ENCODE measurements at places on chromosomes 5 and 9.

DNA sequence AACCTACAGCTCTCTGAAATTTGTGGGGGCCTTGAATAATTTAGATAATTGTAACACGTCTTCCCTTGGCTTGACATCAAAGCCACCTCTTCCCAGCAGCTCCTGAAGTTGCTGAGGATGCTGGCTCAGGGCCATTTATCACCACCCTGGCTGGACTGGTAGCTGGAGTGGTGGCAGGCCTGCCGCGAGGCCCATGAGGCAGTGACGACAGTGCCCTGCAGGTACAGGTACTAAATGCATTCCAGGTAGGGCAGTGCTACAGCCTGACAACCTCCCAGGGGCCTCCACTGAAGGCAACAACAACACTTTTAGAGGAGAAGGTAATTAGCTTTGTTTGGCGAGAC, 270.2 kb upstream of the KLF4 start:
- no peak overlapping the region for H3K4me3 ChIP-seq
- no peaks in the 10 kb centered on the region for H3K4me1 ChIP-seq
- DNase-seq: no peak
- H3K27ac ChIP-seq: no peak overlapping the region
- no peaks in the 10 kb centered on the region for H3K27me3 ChIP-seq
- no peaks in the 10 kb centered on the region for H3K36me3 ChIP-seq

DNA sequence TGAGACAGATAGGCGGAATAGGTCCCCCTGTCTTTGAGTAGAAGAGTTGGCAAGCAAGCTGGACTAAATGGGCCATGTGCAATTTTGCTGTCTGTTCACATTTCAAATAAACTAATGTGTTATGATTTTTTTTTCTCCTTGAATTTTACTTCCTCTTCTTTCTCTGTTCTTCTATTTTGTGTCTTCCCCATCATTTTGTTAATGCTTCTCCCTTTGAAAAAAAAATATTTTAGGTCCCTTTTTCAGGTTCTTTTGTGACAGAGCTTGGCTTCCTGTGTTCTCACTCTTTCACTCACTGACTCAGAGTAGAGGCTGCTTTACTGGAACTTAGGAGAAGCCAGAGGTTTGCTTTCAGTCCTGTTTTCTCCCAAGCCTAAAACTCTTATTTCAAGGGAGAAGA, 48.1 kb downstream of the PTCD2 start:
- no peak overlapping the region for H3K4me3 ChIP-seq
- no peak overlapping the region for H3K27ac ChIP-seq
- no peaks in the 10 kb centered on the region for H3K27me3 ChIP-seq
- H3K4me1 ChIP-seq: no peaks in the 10 kb centered on the region

DNA sequence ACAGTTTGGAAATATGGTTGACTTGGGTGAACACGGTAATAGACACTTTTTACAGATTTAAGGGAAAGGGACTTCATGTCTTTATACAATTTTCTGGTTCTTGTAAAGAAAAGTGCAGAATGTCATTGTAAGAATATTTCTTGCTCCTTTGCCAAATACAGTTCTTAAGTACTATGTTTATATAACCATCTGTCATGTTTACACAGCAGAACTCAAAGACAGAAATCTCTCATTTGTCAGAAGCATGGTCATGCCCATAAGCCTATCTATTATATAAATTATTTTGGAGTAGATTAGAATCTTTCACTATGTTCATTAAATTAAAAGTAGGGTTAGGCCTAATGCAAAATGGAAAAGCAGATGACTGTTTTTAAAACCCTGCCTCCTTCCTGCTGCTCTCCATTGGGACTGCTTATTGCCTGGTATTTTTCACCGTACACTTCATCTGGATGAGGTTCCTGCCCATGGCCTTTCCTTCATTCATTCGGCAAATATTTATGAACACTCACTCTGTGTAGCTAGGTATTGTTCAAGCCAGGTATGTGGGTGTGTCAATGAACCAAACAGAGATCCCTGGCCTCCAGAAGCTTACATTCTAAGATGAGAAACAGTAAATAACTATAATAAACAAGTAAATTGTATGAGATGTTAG, 558.1 kb downstream of the NR2F1-AS1 start:
- no peaks in the 10 kb centered on the region for H3K4me1 ChIP-seq
- no peak for DNase-seq
- no peak overlapping the region for H3K4me3 ChIP-seq
- H3K27ac ChIP-seq: no peak overlapping the region
- no peaks in the 10 kb centered on the region for H3K27me3 ChIP-seq

DNA sequence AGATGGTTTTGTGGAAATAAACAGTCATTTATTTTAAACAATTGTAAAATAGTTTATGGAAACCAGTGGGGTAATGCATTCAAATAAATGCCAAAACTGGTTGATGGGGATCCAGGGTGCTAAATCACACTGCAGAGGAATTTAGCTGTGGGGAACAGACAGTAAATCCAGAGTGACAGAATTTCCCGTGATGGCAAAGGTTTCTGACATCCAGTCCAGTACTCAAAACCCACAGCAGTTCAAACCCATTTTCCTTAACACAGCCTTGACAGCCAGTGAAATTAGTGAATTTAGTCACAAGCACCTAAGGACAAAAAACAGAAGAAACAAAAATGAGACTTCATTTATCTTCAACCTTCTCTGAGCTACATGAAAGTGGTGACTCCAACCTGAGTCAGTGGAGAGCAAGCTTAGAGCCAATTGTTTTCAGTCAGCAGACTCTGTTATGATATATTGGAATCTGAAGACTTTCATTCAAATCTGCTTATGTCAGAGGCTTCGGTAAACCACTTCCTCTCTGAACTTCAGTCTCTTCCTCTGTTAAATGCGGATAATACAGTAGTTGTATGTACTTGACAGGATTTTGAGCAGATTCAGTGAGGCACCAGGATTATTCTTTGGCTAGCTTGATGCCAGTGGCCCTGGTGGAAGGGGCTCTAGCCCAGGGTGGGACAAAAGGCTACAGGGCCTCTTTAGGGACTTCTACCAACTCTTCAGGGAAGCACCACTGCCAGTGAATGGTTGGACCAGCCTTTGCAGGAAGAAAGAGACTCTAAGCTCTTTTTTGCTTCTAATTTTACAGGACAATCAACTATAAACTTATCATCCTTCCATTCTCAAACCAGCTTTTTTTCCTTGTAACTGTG, 185.3 kb downstream of the MAPKAP1 start:
- H3K4me3 ChIP-seq: no peak overlapping the region
- peaks cover 16% of the 10 kb centered on the region for H3K4me1 ChIP-seq
- no peaks in the 10 kb centered on the region for H3K27me3 ChIP-seq
- no peaks in the 10 kb centered on the region for H3K36me3 ChIP-seq

GRCh38 chr5:151274666-151275065, 21.7 kb downstream of the GM2A start:
- no peaks in the 10 kb centered on the region for H3K27me3 ChIP-seq
- no peaks in the 10 kb centered on the region for H3K36me3 ChIP-seq
- no peak overlapping the region for H3K4me3 ChIP-seq
- no peak for DNase-seq

- DNase-seq: no peak
- no peaks in the 10 kb centered on the region for H3K4me1 ChIP-seq
- H3K27me3 ChIP-seq: no peaks in the 10 kb centered on the region
- no peaks in the 10 kb centered on the region for H3K36me3 ChIP-seq
- H3K27ac ChIP-seq: no peak overlapping the region
Measured at GRCh38 chr9:121281614-121282276, 13.8 kb downstream of the GSN start.

GRCh38 chr5:142971303-142972013, 201.3 kb downstream of the ARHGAP26 start:
- H3K27ac ChIP-seq: no peak overlapping the region
- no peaks in the 10 kb centered on the region for H3K27me3 ChIP-seq
- H3K36me3 ChIP-seq: no peaks in the 10 kb centered on the region

- H3K36me3 ChIP-seq: no peaks in the 10 kb centered on the region
- no peak overlapping the region for H3K4me3 ChIP-seq
- H3K27ac ChIP-seq: no peak overlapping the region
- H3K4me1 ChIP-seq: no peaks in the 10 kb centered on the region
Measured at GRCh38 chr5:39584927-39585326, 160.1 kb upstream of the DAB2 start.

GRCh38 chr9:130500340-130501180, 55.8 kb downstream of the ASS1 start:
- H3K36me3 ChIP-seq: no peaks in the 10 kb centered on the region
- no peaks in the 10 kb centered on the region for H3K27me3 ChIP-seq
- DNase-seq: no peak
- no peak overlapping the region for H3K27ac ChIP-seq

DNA sequence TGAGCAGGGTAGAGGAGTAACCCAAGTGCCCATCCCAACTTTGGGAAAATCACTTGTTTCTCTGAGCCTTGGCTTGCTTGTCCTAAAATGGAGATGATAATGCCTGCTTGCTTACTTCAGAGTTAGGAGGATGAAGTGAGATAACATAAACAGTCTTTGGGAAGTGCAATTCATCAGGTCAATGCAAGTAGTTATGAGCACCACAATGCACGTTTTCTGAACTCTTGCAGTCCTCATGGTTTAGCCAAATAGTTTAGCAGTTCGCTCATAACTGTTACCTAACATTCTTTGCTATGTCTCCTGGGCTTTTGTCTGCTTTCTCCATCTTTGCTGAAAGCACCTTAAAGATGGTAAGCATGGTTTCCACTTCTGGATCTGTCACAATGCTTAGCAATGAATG, 270.0 kb downstream of the ADAMTSL1 start:
- H3K4me3 ChIP-seq: no peak overlapping the region
- H3K27ac ChIP-seq: no peak overlapping the region
- H3K4me1 ChIP-seq: no peaks in the 10 kb centered on the region
- DNase-seq: no peak

GRCh38 chr9:27561685-27562084, 11.6 kb downstream of the C9orf72 start:
- DNase-seq: no peak
- H3K27ac ChIP-seq: no peak overlapping the region
- no peaks in the 10 kb centered on the region for H3K4me1 ChIP-seq
- H3K27me3 ChIP-seq: no peaks in the 10 kb centered on the region
- peaks cover 16% of the 10 kb centered on the region for H3K36me3 ChIP-seq

GRCh38 chr9:94699715-94700373, 26.7 kb upstream of the AOPEP start:
- no peak overlapping the region for H3K27ac ChIP-seq
- no peaks in the 10 kb centered on the region for H3K4me1 ChIP-seq
- H3K4me3 ChIP-seq: no peak overlapping the region

DNA sequence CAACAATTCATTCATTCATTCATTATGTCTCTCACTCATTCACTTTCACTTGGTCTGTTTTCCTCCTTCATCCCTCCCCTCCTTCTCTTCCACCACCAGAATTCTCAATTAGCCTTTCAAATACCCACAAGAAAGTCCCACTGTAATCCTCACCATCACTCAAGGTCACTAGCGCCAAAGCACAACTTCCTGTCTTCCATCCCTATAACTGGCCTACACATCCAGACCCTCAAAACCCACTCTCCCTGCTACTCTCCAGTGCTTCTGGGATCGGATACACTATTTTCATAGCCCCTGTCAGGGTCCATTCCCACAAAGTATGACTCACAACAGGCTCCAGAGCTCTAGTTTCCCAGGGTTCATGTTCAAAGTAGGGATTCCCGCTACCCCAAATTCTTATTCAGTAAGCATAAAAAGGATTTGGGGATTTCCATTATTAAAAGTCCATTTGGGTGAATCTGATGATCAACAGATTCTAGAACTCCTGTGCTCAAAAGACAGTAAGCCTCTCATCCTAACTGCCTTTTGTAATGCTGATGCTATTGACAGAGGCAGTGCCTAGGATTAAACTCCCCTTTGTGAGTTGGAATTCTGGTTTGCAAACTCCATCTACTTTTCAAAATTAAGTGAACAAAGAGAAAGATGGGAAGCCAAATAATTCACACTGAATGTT, 250.9 kb downstream of the SEMA5A start:
- H3K36me3 ChIP-seq: no peaks in the 10 kb centered on the region
- H3K4me3 ChIP-seq: no peak overlapping the region
- H3K27me3 ChIP-seq: no peaks in the 10 kb centered on the region
- DNase-seq: no peak
- no peak overlapping the region for H3K27ac ChIP-seq

- H3K36me3 ChIP-seq: no peaks in the 10 kb centered on the region
- no peak overlapping the region for H3K27ac ChIP-seq
- H3K4me1 ChIP-seq: no peaks in the 10 kb centered on the region
- H3K27me3 ChIP-seq: no peaks in the 10 kb centered on the region
- DNase-seq: no peak
Measured at GRCh38 chr9:94010980-94011533, 55.9 kb upstream of the BARX1 start.

DNA sequence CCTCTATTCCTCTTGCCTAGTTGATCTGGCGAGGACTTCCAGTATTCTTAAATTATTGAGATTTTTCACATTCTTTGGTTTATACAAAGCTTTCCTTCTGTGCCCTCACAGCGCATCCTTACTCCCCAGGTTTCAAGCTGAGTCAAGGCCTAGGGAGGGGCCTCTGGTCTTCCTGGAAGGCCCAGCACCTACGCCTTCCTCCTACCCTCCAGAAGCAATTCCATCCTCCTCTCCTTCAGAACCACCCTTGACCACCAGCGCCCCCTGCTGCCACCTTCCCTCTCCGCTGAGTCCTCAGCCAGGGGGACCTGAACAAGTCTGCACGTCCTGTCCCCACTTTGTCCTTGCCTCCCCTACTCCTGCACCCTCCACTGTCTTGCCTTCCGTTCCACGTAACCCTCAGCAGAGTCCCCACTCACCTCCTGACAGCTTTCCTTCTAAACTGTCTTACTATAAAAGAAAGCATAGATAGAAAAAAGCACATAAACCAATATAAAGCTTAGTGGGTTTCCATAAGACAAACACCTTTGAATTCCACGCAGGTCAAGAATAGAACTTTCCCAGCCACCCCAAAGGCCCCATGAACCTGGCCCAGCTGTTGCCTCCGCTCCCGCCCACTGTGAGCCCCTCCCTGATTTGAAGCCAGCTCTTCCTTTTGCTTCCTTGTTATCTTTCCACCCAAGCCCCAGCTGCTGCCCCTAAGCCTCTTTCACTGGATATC, 63.0 kb upstream of the CTSL start:
- no peak overlapping the region for H3K27ac ChIP-seq
- DNase-seq: no peak
- no peaks in the 10 kb centered on the region for H3K27me3 ChIP-seq
- no peaks in the 10 kb centered on the region for H3K4me1 ChIP-seq
- no peak overlapping the region for H3K4me3 ChIP-seq
- no peaks in the 10 kb centered on the region for H3K36me3 ChIP-seq
